ENCODE measurements at places on chromosomes 1 and 21.

GRCh38 chr1:159897962-159898361 is 2.0 kb downstream of the CFAP45 start:
- DNase-seq: no peak

DNA sequence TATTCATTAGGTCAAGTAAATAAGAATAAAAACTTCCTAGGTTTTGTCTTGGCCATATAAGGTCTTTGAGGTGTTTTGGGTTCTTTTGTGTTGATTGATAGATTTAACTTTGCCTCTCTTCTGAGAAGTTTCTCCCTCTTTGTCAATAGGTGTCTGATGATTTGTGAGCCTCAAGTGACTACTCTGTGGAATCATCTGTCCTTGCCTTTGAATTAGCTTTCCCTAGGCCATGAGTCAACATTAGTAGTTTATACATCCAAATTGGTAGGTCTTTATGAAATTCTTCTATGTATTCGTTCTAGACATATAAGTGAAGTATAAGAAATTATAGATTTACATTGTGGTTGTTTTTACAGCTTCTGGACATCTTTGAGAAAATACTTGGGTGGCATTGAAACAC is 864.4 kb downstream of the USP25 start:
- DNase-seq: no peak

GRCh38 chr1:240720976-240721375 is 109.0 kb upstream of the GREM2 start:
- no peak for DNase-seq

GRCh38 chr1:229941160-229941559 is 125.9 kb upstream of the GALNT2 start:
- no peak for DNase-seq

DNA sequence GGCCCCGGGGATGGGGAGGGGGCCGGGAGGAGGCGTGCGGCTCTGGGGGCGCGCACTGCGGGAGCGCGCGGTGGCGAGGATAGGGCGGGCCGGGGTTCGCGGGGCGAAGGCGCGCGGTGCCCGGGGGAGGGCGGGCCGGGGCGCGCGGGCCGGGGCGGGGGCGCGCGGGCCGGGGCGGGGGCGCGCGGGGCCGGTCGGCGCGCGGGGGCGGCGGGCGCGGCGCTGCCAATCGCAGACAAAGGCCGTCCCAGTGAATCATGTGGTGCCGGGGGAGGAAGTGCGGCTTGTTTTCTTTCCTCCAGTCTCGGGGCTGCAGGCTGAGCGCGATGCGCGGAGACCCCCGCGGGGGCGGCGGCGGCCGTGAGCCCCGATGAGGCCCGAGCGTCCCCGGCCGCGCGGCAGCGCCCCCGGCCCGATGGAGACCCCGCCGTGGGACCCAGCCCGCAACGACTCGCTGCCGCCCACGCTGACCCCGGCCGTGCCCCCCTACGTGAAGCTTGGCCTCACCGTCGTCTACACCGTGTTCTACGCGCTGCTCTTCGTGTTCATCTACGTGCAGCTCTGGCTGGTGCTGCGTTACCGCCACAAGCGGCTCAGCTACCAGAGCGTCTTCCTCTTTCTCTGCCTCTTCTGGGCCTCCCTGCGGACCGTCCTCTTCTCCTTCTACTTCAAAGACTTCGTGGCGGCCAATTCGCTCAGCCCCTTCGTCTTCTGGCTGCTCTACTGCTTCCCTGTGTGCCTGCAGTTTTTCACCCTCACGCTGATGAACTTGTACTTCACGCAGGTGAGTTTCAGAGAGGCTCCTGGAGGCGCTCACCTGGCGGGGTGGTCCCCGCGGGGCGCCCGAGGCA is at the start of gene GPR137B:
Gene GPR137B, plus strand, starts transcription at position 287 of the 851 bp plus-strand sequence. Its CDS starts 84 bp downstream, at position 371.
- peak; percentile 83 for DNase-seq

DNA sequence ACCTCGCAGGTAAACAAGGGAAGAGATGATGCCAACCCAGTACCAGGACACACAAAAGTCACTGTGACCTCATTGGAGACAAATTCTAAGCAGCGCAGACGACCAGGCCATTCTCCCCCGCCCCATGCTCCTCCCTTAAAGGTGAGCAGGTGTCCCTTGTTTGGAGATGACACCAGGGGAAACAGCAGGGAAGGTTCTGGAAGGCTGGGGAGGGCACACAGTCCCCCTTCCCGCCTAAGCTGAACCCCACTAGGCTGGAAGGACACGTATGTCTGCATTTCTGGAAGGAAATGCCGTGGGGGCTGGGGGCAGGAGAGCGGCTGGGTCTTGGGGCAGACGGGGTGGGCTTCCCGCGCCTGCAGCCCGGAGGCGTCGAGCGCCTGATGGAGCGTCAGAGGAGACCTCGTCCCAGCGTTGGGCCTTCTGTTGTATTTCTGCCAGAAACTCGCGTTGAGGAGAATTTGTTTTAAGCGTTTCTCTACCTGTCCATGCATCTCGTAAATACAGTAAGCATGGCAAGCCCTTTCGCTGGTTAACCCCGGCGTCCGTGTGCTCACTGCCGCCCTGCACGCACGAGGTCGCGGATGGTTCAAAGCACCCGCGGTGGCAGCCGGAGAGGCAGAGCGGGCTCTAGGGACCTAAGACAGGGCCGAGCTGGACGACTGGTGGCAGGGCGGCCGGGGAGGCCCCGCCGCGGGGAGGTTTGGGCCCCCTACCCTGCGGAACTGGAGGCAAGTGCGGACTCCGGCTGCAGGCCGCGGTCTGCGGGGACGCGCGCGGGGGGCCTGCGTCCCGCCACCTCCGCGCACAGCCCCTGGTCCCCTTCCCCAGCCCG is 1.2 kb upstream of the LHX4 start:
- DNase-seq: peak; percentile 24

GRCh38 chr1:41240781-41241353 is 1.2 kb downstream of the SCMH1 start:
- no peak for DNase-seq

GRCh38 chr1:23530087-23530746 is 816 bp downstream of the E2F2 start:
- peak; percentile 63 for DNase-seq

DNA sequence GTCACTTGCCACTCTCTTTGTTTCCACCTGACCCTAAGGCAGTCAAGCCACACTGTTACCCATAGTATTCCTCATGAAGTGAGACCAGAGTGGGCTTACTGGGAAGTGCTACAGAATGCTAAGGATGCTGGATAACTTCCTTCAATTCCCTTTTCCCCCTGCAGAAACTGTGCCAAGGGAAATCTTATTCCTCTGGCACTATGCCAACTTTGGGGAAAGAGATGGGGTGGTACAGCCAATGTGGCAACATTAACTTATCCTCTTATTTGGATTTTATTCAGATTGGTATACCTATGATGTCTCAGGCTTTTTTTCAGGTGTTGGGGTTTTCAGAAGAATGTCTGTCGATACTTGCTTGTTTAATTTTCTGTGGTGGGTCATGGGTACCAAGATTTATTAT is 599.4 kb upstream of the PBX1 start:
- DNase-seq: no peak

Data from NCI-H345 (cell line).